ENCODE measurements at places on chromosomes 5 and 9. TPM values are rescaled to one million over a fixed set of nuclear protein-coding genes. Genes with fewer than 3 reads are reported as not detected.

TRUB2 gene
- 21.5 TPM for total RNA-seq

RORB gene
- total RNA-seq, result 0.05 TPM

PRDM9 gene
- total RNA-seq, result not detected

PCDHA10 gene
- total RNA-seq, result not detected

BAAT gene
- not detected for total RNA-seq

GPR151 gene
- not detected for total RNA-seq

FBXO10 gene
- 2.5 TPM for total RNA-seq

MARVELD2 gene
- total RNA-seq, result 0.46 TPM

GCNT4 gene
- total RNA-seq, result 2.2 TPM

CNTFR gene
- not detected for total RNA-seq

CTSV gene
- total RNA-seq, result 0.67 TPM

PAIP2 gene
- 116 TPM for total RNA-seq

CDH18 gene
- not detected for total RNA-seq

YTHDC2 gene
- 33.0 TPM for total RNA-seq

RXRA gene
- 5.1 TPM for total RNA-seq

CFAP157 gene
- total RNA-seq, result not detected

SEMA6A gene
- not detected for total RNA-seq

FOXD1 gene
- not detected for total RNA-seq

PCDHGA4 gene
- total RNA-seq, result 0.10 TPM

SETD9 gene
- total RNA-seq, result 4.6 TPM

SPINK13 gene
- total RNA-seq, result not detected

GLRA1 gene
- total RNA-seq, result not detected

F2RL1 gene
- total RNA-seq, result 2.0 TPM

PCDHGA11 gene
- total RNA-seq, result 0.05 TPM

ANKRD31 gene
- total RNA-seq, result 0.15 TPM

SH3TC2 gene
- not detected for total RNA-seq

WDR38 gene
- total RNA-seq, result not detected

GFI1B gene
- total RNA-seq, result not detected

FREM1 gene
- total RNA-seq, result not detected

TNFSF8 gene
- 82.9 TPM for total RNA-seq

SLC36A2 gene
- total RNA-seq, result not detected
